ENCODE measurements at places on chromosomes 7 and 10. TPM values are rescaled to one million over a fixed set of nuclear protein-coding genes. Genes with fewer than 3 reads are reported as not detected.

DNA sequence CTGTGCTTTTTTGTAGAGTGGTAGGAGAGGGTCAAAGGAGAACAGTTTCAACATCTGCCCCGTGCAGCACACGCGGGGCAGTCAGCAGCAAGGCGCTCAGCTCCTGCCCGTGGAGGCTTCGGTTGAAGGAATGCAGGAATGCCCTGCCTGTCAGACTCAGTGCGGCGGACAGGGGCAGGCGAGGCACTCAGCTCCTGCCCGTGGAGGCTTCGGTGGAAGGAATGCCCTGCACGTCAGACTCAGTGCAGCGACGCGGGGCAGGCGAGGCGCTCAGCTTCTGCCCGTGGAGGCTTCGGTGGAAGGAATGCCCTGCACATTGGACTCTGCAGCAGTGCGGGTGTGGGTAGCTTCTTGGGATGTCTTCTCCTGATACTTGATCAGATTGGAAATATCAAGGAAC lies 37.0 kb downstream of the PPP2R2D start:
- no peak for DNase-seq

DNA sequence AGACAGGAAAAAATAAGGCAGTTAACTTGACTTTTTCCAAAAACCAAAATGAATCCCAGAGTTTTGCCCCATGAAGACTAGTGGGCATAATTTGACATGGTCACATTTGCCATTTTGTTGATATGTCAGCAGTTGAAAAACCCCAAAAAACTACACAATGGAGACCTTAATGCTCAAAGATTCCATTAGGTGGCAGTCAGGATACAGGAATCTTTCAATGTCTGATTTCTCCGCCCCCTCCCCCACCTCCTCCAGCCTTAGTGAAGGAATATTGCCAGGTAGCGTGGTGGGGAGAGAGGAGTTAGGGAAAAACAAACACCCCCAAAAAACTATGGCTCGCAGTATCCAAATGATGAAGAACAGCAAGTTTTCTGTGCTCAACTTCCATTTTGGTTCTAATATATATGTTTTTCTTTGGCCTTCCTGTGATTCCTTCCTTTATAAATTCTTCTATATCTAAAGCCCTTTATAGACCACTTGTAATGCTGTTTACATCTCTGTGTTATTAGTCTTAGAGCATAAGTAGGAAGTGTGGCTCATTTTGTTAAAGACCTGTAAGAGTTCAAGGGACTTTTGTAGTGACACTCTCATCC lies 6.7 kb upstream of the SMNDC1 start:
- DNase-seq: no peak

- no peak for DNase-seq
Observed at GRCh38 chr10:52004342-52004949, 305.1 kb upstream of the CSTF2T start.

- DNase-seq: no peak
Observed at GRCh38 chr7:47197486-47197885, 384.4 kb downstream of the TNS3 start.

DNA sequence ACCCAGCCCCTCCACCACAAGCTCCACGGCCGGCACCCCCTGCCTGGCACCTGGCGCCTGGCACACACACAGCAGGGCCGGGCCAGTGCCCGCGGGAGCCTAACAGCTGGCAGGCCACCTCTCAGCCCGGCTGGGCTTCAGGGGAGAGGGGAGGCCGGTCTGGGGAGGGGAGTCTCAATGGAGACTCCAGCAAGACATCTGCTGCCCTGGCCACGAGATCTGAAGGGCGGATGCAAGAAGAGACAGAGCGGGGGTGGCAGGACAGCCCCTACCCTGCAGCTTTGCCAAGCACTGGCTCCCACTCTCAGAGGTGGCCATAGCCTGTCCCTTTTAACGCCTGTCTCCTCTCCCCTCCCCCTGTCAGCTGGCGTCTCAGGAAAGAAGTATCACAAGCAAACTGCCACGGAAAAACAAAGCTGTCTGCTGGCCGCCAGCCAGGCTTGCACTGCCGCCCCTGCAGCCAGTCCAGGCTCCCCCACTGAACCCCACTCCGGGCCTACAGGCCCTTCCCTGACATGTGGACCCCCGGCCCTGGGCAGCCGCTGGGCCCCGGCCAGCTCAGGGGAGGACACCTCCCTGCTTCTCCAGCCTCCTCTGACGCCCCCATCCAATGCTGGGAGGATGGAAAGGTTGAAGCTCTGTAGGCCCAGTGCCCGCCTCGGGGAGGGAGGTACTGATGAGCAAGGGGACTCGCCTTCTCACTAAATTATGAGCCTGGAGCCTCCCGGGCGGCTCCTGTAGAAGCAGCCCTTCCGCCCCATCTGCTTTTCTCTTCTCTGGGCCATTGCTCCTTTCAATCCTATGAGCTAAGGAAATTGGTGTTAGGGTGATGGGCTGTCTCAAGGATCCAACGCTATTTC lies 178.4 kb downstream of the ARHGAP12 start:
- no peak for DNase-seq

GRCh38 chr7:40401406-40401805 lies 266.6 kb downstream of the SUGCT start:
- no peak for DNase-seq

- DNase-seq: no peak
Observed at GRCh38 chr7:33590916-33591315, 314.4 kb upstream of the BMPER start.

- DNase-seq: no peak
Observed at GRCh38 chr7:100370746-100371145, 2.5 kb upstream of the PILRA start.

DNA sequence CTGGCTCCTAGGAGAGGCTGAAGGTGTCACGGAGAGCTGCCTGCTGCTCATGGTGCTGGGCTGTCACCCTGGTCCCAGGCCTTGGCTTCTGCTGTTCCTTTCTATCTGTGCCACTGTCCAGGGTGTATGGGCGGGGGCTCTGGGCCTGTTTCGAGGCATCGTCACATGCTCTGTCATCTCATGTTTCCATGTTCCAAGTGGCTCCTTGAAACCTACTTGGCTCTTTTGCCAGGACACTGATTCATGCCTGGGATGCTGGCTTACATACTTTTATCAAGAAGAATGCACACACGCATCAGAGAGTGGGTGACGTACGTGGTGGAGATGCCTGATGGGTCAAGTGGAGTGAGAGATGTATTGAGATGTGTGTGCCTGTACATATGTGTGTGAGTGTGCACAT lies 50.9 kb downstream of the ADCY1 start:
- no peak for DNase-seq

DNA sequence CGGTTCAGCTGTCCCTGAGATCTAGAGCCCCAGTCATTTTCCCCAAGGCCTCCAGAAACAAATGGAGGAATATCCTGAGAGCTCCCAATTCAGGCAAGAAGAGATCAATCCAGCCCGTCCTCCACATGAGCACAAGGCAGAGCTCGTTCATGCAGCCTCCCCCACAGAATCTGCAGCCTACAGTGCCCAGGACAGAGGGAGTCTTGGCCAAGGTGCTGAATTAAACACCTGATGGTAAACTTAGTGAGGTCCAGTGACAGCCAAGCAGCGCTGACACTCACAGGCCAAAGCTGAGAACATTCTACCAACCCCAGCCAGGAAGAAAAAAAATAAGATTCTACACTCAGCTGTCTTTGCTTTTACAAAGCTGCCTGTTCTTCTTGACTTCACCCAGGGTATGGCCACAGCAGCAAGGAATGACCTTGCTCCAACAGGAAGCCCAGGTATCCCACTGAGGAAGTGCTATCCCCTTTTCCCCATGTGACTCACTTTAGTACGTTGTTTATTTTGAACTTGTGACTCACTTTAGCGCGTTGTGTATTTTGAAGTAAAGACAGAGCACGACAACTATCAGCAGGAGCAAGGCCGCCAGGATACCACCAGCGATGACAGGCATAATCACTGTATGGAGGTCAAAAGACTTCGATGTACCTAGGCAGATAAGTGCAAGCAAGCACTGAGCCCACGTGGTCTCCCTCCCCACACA lies 4.4 kb upstream of the CUZD1 start:
- DNase-seq: no peak

DNA sequence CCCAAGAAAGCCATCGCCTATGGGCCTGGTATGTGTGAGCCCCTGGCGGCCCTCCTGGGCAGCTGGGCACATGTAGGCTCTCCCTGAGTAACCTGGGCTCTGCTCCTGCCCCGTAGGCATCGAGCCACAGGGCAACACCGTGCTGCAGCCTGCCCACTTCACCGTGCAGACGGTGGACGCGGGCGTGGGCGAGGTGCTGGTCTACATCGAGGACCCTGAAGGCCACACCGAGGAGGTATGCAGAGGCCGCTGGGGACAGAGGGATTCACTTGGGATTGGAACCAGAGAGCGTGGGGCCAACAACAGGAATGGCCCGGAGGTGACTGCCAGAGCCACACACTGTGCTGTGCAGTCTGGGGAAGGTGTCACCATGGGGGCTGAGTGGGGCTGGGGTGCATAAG lies 7.3 kb downstream of the FLNC start:
- DNase-seq: no peak

- DNase-seq: no peak
Observed at GRCh38 chr10:132514821-132515520, 22.6 kb upstream of the INPP5A start.

DNA sequence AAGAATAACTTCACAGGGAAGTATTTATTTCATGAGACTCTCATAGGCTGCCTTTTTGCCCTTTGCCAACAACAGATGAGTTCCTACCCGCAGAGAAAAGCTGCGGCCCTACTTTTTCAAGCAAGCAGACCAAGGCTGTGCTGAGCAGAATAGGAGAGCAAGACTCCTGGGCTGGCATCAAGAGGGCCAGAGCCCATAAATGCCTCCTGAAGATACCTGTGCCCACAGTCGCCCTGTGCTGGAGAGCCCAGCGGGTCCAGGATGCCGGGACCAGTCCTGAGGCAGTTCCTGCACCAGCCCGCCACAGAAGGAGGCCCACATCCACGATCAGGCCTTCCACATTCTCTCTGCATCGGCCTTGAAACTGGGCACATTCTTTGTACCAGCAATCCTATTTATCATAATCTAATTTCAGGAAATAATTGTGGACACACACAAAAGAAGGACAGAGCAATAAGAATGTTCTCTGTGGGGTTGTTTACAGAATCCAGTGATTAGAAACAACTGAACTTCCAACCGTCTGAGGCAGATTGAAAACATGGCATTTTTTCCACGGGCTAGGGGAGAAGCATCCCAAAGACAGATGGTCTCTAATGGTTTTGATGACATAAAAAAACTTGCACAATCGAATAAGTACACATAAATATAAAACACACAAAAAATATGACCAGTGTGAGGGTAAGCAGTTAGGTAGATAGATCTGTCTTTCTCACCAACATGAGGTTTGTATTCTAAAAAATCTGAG lies 95.6 kb downstream of the CPXM2 start:
- DNase-seq: no peak

GRCh38 chr10:71270301-71271220 lies 48.5 kb upstream of the SLC29A3 start:
- DNase-seq: peak; percentile 24

- DNase-seq: no peak
Observed at GRCh38 chr10:88332503-88333247, 250.4 kb downstream of the RNLS start.

GRCh38 chr10:87562750-87563149 lies 58.1 kb downstream of the MINPP1 start:
- DNase-seq: no peak

DNA sequence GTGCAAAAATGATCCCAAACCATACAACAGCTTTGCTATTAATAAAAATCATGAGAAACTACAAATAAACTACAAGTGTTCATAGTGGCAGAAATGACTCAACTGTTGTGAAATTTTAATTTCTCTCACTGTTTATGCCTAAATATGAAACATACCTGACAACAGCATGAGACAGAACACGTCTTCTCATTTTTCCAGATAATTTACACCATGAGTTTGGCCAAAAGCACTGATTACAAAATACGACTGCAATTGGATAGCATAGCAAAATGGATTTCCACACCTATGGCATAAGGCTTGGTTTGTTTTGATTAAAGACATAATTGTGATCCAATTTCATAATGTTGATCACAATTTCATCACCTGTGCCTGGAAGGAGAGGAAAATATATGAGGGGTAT lies 608.6 kb downstream of the GATA3 start:
- DNase-seq: no peak

GRCh38 chr10:132062116-132062515 lies 3.6 kb upstream of the JAKMIP3 start:
- DNase-seq: no peak

DNA sequence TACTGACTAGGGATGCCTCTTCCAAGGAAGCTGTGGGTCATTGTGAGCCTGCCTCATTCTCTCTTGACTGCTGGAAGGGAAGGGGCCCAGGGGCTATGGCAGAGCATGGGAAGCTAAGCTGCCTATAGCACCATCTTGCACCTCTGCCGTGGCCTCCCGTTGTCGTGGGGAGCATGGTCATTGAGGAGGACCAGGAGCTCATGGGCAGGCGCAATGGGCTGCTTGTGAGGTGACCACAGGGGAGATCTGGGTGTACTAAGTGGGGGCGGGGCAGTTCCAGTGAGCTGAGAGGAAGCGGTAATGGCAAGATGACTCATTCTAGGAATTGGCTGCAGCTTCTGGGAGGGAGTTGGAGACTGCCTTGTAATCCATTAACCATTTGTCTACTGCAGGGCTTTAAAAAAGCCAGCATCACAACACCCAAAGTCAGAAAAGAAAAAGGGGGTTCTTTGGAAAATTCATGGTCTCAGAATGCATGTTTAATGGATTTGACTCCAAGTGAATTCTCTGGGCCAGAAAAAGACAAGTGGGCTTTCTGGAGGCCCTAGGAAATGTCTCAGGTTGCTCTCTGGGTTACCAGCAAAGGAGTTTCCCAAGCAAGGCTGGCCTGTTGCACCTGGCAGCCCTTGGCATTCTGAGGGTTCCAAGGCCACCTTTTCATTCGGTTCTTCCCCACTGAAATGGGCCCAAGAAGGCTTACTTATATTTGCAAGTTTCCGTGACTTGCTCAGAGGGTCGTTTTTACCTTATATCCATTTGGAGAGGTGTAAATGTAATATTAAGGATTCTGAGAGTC lies 3.6 kb downstream of the DUSP5 start:
- peak; percentile 64 for DNase-seq

DNA sequence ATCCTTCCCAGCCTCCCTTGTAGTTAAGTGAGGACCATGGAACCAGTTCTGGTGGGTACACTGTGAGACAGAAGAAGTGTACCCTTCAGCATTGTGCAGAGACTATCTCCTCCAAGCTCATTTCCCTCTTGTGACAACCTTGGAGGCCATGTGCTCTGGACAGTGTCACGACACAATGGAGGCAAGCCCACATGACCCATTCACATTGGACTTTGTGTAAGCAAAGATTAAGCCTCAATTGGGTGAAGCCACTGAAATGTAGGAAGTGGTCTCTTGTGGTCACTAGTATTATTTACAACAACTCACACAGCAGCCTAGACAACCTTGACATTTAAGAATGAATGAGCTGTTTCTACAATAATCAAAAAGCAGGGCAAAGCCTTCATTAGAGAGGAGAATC lies 124.2 kb downstream of the INHBA start:
- no peak for DNase-seq

GRCh38 chr10:13990946-13991345 lies 339.8 kb downstream of the FRMD4A start:
- no peak for DNase-seq

- peak; percentile 2 for DNase-seq
Observed at GRCh38 chr10:129715805-129716204, 248.3 kb downstream of the EBF3 start.

- no peak for DNase-seq
Observed at GRCh38 chr10:21238717-21239116, 286.8 kb downstream of the SKIDA1 start.

The MAGI2 gene
- total RNA-seq: 244 TPM

The DYNC1I1 gene
- 182 TPM for total RNA-seq

The TAS2R5 gene
- total RNA-seq: 3.4 TPM

The MBLAC1 gene
- 6.4 TPM for total RNA-seq

The AGR3 gene
- not detected for total RNA-seq

The TMEM229A gene
- 1.7 TPM for total RNA-seq

The TEX47 gene
- not detected for total RNA-seq

The RHOBTB1 gene
- 40.6 TPM for total RNA-seq

The PAPSS2 gene
- total RNA-seq: 3.1 TPM

The NKX1-2 gene
- 0.47 TPM for total RNA-seq

The PRR15 gene
- not detected for total RNA-seq

The A1CF gene
- total RNA-seq: not detected

Data from occipital lobe (tissue), 3 donors.